Stimulated activated CD4-positive, alpha-beta T cell treated with anti-CD3 and anti-CD28 coated beads, Interleukin-1b, Interleukin-23, amount 100 ng/mL, for 1 hour (primary cell): ENCODE measurements at places on chromosomes 5 and 9.

- DNase-seq: no peak
These were observed 49.6 kb downstream of the RGS3 start for GRCh38 chr9:113513111-113513510.

DNA sequence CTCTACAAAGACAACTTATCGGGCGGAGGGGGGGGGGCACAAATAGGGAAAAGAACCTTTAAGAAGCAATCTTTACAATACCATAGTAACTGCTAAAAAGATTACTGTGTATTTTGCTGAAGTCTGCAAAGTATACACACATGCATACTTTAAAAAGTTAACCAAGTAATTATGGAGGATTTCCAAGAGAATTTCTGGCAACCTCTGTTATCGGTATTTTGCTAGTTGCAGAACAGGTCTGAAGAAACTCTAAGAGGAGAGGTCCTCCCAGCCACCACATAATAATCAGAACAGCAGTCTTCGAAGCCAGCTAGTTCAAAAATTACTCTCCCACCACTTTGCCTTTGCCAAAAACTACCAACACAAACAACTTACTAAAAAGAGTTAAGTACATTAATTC is 56.1 kb downstream of the UBAP2 start:
- no peak for DNase-seq

- DNase-seq: no peak
These were observed 40.1 kb downstream of the IQGAP2 start for GRCh38 chr5:76443066-76443800.

DNA sequence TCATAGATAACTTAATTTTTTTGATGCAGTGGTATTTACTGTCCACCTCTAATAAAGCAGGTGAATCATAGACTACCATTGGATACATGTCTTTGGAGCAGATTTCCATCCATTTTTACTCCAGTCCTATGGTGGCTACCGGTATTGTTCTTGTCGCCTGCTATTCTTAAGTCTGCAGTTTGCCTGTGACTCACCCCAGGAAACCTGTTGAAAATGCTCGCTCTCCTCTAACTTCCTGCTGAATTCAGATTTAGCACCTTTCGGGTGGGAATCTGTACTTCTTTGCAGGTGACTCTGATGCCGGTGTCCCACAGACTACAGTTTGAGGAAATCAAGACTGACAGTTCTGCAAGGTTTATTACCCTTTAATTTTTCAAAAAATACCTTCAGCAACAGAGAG is 58.8 kb upstream of the DHFR start:
- no peak for DNase-seq

DNA sequence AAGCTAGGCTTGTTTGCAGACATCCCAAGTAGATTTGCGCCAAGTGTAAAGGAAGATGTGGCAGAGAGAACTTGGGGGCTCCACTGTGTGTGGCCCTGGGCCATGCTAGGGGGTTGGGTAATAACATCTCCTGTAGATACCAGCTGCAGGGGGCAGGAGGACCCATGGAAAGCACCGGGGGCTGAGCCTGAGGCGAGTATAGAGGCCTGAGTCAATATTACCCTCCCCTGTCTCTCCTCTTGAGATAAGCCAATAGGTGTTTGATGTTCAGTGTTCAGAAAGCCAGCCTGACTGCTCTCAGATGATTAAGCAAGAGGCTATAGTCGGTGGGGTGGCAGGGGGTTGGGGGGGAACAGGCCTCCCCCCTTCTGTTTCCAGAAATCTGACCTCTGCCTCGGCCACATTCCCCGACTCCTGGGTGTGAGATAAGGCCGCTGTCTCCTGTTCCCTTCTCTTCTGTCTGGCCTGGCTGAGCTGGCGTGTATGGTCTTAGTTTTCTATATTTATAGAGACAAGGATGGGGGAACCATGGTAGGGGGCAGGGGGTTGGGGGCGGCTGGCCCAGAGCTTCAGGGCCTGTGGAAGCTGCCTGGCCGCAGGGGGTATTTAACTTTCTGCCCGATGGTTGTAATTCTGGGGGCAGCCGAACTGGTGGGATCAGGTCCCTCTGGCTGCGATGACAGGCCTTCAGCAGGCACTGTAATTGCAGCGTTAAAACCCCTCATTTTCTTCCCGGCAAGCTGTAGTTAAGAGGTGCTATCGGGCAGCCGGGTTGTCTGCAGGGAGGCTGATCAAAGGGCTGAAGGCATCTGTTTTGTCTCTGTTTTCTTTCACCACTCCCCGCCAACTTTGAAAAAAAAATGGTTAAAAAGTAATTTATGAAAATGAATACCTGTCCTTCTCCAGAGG is 292.0 kb downstream of the NSG2 start:
- no peak for DNase-seq

- DNase-seq: no peak
These were observed 29.0 kb upstream of the GPR150 start for GRCh38 chr5:95590880-95591279.

DNA sequence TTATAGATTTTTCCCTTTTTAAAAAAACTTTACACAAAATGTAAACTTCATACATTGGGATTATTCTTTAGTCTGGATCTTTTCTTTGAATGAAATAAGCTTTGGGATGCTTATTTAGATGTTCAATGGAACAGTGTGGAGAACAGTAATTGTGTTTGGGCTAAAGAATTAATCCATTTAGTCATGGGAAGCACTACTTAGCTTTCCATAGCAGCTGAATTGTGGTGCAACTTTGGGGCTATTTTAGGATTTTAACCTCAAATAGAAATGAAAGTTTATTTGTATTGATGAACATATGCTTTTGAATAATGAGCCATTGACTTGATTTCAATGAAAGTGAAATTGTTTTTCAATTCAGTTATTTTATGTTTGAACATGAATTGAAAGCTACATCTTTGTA is 72.4 kb downstream of the ZCCHC7 start:
- DNase-seq: no peak
